ENCODE measurements at places on chromosomes 7 and 10.
A peak's percentile ranks its signal among the peaks of the same experiment; 100 is the strongest.

DNA sequence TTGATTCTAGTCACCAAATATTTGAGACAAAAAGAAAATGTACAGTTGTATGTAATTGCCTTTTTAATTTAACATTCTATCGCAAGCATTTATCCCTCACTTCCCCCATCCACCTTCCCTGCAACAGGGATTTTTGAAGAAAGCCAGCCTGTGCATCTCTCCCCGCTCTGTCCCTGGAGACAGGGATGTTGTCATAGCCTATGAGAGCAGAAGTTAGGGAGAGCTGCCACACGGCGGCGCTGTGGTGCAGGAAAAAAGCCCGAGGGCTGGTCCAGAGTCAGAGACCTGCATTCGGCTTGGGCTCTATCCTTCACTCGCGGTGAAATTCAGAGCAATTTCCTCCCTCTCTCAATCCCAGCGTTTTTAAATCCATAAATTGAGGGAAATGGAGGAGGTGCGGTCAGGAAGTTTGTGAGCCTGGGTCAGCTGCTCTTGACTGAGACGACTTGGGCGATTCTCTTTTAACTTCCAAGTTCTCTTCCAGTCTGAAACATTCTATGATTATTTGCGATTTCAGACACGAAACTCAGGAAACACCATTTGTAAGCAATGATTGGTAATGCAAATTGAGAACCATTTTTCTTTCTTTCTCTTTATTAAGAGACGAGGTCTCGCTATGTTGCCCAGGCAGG lies 17.5 kb downstream of the HKDC1 start:
- DNase-seq, result peak; percentile 70

DNA sequence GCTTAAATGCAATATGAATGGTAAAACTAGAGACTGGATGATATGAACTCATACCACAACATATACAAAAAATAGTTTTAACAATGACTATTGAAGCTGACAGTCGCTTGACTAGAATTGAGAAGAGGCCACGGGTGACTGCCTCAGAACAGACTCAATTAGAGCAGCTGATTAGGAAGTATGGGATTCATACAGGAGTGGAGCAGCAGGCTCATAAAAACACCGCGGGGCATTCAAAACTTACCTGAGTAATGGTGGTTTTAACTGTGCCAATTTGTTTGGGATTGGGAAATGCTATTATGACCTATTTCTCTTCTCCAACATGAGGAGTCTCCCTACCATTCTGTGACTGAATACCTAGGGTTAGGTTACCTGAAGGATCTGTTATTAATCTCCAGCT lies 2.1 kb downstream of the CADPS2 start:
- no peak for DNase-seq

DNA sequence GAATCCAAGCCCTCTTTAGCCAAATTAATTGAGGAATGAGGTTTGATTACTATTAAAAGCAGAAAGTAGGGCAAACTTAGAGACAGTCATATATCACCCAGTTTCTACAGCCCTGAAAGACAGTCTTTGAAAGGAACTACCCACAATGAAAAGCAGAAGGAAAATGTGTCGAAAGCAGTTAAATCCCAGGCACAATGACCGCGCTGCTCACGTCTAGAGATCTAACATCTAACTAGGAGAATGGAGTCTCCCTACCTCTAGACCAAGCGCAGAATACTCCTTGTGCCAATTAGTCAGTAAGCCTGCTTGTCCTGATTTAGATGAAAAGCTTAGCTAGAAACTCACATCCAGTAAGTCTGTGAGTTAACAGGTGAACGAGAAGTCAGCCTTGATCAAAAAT lies 350.0 kb downstream of the FGFR2 start:
- no peak for DNase-seq

DNA sequence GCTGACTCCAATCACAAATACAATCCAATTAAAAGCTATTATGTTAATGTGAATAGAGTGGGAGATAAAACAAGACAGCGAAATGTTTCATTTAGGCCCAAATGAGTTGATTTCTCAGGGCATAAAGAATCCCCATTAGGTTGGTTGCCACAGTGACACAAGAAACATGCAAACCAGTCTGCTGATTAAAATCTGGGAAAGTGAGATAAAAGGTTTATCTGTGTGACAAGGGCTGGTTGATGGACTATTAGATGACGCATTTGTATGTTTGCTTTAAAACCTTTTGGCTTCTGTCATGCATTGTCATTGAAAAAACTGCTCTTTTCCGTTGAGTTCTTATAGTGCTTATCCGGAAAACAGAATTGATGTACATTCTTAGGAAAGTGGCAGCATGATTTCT lies 658.2 kb downstream of the GATA3 start:
- no peak for DNase-seq

DNA sequence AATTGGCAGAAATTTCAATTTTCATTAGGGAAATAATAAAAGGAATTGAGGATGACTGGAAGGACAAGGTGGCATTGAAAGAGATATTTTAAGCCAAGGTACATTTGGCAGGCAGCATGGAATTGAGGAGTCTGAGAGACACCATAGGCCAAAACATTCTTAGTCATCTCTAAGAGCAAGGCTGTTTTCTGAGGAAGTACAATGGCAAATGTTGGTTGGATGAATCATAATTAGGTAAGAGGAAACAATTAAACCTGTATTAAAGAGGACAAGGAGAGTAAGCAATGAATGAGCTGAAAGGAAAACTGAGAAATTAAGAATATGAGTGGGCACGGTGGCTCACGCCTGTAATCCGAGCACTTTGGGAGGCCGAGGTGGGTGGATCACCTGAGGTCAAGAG lies 86.3 kb downstream of the MRPL32 start:
- DNase-seq, result no peak

GRCh38 chr10:101867931-101868330 lies 24.3 kb upstream of the KCNIP2 start:
- no peak for DNase-seq

DNA sequence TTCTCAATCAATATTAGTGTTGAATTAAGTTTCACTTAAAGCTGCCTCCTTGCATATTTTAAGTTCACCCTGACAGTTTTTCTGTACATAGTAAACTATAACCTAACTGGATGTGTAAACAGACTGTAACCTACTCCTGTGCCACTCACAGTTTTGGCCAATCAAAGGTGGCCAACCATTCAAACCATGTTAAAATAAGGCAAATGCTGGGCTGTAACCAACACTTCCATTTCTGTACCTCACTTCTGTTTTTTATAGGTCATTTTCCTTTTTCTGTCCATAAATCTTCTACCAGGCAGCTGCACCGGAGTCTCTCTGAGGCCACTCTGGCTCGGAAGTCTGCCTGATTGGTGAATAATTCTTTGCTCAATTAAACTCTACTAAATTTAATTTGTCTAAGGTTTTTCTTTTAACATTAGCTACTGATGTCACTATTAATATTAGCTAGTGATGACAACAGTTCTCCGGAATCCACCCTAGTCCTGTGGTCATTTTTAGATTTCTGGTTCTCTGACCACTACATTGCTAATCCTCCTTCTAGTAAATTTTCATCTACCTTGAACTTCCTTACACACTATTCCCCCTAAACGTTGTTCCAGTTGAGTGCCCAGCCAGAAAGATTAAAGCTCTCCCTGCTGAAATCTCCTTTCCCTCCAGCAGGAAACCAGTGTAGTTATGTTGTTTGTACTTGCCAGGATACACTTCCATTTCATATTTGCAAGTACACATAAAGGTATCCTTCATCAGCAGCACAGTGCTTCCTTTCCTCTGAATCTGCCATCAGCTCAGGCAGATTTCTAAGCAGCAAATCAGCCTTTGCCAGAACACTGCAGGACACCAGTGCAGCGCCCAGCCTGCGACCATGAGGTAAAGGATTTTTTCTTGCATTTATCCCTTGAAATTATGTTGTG lies 18.6 kb upstream of the IFIT2 start:
- DNase-seq, result no peak

GRCh38 chr7:124035706-124036105 lies 2.8 kb upstream of the TMEM229A start:
- DNase-seq, result no peak

GRCh38 chr7:47405921-47406800 lies 175.8 kb downstream of the TNS3 start:
- DNase-seq, result peak; percentile 32

DNA sequence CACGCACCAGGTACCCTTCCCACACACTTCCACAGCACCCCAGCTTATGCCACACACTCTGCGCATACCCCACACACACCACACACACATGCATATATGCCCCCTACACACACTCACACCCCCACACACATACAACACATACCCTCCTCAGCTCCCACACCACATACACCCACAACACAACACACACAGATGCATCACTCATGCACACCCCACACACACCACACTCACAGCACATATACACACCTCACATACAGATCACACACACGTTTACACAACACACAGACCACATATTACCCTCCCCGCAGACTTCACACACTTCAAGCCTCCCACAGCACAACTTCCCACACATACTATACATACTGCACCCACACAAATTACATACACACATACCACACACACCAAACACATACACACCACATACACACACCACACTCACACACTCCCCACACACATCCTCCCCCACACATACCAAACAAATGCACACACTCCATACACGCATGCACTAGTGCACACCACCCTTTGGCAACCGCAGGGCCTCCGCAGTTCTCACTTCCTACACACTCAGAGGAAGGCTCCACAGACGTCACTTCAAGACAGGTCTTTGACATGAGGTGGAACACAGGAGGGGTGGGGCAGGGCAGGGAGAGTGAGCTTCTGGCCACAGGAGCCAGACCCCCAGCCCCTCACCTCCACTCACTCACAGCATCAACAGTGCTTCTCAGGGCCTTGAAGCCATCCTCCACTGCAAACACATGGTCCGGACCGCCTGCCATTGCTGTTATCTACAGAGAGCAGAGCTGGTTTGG lies 18.5 kb upstream of the ANTXRL start:
- no peak for DNase-seq

DNA sequence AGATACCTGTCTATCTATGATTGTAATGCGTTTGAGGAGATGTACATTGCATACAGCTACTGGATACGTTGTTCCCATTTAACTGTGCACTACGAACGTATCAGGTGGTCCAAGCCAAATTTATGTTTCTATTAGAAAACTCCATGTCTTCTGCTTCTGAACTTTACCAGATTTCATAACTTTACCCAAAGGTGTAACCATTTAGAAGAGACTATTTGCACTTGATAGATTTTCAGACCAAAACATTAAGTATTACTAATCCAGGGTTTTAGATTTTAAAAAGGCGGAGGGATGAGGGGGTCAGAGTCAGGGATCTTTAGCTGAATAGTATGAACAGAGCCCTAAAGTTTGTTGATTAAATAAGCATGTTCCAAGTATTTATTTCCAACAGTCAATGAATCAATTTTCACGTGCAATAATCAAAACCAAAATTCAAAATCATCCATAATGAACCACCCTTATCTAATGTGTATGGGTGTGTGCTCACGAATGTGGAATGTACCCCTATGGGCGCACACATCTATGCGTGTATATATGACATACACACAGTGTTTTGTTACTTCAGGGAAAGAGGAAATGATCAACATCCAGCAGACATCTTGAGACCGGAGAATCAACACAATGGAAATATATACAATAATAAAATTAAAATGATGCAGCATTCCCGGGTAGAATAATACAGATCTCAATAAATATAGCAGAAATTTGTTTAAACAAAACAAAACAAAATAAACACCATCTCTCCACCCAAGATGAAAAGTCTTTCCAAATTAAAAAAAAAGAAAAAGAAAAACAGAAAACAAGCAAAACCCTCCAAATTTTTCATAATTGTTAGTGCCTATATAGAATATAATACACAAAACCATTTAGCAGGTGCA lies 3.4 kb downstream of the FEZF1 start:
- no peak for DNase-seq

DNA sequence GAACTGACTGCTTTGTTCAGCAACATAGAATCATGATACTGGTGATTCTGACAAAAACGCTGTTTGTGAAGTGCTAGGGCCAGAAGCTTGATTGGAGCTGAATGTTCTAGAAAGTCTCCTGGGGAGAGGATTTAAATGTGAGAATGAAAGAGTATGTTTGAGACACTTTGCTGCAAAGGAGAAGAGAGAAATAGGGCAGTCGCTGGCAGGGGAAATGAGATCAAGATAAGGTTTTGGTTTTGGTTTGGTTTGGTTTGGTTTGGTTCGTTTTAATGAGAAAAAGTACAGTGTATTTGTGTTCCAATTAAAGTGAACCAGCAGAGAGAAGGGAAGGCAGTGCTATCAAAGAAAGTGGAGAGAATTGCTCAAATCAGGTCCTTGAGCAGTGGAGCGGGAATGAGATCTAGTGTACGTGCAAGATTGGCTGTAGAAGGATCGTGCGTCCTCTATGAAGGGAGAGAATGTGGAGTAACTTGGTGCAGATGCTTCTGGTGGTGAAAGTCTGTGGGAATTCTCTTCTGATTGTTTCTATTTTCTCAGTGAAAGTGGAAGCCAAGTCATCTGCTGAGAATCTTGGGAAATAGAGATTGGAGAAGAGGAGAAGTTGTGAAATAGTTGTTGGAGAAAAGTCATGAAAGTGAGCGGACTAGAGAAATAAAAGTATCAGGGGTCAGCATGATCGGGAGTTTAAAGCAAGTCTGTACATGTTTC lies 270.5 kb downstream of the CCDC3 start:
- DNase-seq, result no peak

GRCh38 chr7:17719998-17720397 lies 220.3 kb downstream of the SNX13 start:
- DNase-seq, result no peak

DNA sequence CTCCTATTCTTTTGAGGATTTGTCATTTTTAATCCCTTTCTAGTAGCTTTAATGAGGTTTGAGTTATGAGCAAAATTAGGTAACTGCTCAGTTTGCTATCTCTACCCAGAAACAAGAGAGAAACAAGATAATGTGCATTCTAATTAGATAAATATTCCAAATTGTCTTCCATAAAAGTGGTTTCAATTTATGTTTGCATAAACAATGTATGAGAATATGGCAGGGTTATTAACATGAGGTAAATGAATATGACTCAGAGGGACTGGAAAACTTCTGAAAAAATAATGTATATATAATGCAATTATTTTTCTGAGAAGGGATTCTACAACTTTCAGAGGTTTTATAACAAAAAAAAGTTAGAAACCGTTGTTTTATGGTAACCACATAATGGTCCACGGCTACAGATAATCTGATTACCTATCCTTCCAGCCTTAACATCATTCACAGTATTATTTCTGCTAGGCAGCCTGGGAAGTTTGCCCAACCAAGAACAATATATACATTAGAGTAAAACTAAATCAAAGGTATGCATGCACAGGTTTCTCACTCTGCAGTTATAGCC lies 101.2 kb downstream of the CRPPA start:
- DNase-seq, result no peak

GRCh38 chr7:11232462-11232861 lies 258.8 kb downstream of the PHF14 start:
- no peak for DNase-seq

All from hypothalamus (tissue), 51 donors.